NCI-H2171 (cell line): ENCODE measurements at places on chromosomes 4 and X.

GRCh38 chrX:11053351-11053750 lies 57.8 kb upstream of the HCCS start:
- DNase-seq, result no peak

DNA sequence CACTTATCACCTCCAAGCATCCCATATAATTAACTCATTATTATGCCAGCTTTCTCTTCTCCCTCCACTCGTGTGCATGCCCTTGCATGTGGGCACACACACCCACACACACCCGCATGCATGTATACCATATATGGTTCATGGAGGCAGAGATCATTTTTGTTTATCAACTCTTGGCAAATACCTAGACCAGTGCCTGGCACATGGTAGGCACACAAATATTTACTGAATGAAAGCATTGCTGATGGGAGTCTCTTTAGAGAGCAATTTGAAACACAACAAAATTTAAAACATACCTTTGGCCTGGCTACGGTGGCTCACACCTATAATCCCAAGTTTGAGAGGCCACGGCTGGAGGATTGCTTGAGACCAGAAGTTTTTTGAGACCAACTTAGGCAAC lies 51.1 kb upstream of the SLC10A4 start:
- DNase-seq, result no peak

DNA sequence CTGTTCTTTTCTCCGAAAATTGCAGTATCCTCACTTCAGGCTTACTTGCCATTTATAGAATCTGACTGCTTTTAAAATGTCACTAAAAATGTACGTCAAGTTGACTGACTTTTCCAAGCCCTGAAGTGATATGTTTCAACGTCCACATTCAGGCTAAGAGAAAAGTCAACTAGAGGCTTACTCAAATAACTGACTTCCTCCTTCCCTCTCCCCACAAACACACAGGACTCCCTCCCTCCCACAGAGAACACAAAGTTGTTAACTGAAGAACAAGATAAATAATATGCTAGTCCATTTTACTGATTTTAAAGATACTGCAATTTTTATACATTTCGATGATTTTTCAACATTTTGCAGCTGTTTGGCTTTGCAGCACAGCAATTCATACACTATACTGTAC lies 13.8 kb upstream of the CDKL2 start:
- no peak for DNase-seq

DNA sequence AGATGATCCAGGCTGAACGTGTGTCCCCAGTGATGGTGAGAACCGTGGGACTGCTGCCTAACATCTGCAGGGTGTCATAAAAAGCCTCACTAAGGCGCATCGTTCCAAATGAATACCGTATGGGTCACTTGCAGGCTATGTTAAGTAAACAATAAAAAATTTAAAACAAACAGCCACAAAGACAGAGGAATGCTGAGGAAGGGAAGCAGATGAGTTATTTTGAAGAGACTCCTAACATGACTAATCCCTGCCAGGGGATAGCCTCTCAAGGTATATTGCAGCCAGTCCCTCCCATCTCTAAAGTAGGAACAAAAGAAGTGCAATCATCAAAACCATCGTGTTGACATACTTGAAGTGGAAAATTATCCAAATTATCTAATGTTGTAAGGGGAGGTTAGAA lies 83.8 kb downstream of the UNC5C start:
- DNase-seq, result no peak

DNA sequence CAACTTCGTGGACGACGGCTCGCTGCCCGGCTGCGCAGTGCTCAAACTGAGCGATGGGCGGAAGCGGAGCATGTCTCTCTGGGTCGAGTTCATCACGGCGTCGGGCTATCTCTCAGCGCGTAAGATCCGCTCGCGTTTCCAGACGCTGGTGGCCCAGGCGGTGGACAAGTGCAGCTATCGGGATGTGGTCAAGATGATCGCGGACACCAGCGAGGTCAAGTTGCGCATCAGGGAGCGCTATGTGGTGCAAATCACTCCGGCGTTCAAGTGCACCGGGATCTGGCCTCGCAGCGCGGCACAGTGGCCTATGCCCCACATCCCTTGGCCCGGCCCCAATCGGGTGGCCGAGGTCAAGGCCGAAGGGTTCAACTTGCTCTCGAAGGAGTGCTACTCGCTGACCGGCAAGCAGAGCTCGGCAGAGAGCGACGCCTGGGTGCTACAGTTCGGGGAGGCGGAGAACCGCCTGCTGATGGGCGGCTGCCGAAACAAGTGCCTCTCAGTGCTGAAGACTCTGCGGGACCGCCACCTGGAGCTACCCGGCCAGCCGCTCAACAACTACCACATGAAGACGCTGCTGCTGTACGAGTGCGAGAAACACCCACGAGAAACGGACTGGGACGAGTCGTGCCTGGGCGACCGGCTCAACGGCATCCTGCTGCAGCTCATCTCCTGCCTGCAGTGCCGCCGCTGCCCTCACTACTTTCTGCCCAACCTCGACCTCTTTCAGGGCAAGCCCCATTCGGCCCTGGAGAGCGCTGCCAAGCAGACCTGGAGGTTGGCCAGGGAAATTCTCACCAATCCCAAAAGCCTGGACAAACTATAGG lies 1.5 kb downstream of the MAB21L2 start:
- DNase-seq, result no peak

DNA sequence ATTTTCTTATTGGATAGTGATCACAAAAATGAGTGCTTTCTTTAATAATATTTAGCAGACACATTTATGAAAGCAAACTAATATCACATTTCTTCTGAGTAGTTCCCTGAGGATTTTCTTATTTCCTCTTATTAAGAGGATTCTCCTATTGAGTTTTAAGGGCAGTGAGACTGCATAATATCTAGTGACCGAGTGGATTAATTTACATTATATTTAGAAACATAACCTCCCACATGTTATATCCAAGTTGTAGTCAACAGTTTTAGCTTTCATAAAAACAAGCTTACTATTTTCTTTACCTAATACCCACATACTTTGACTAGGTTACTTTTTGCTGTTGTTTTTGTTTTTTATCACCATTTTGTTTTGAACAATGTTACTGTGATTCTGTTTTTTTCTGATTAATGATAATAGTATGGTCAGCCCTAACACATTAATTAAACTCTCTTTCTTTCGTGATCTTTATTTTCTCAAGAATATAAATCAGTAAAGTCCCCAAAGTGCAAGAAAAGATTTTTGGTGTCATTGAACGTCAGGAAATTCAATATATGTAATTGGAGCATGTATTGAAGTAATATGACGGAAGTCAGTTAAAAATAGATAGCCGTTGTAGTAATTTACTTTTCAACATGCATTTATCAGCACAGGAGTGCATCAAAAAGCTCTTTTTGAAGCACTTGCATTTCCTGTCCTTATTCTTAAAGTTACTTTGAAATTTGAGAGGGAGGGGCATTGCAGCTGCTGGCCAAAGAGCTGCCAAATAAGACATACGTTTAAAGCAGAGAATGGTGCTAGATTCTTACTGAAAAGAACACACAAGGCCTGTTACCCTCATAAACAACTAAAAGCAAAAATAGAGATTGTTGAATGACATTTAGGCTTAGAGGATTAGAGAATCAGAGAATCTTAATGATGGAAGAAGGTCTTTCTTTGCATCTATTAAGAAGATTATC lies 25.2 kb downstream of the DDIT4L start:
- DNase-seq, result no peak

DNA sequence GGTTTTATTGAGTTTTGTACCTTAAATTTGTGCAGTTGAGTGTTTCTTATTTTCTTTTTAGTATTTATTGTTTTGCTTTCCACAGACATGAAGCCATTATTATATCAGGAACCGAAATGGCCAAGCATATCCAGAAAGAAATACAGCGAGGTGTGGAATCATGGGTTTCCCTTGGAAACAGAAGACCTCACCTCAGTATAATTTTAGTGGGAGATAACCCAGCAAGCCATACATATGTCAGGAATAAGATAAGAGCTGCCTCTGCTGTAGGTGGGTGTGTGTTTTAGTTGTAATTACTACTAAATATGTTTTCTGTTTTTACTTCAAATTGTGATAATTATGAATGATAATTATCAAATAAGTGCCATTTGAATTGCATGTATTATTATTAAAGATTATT lies 16.5 kb downstream of the MTHFD2L start:
- no peak for DNase-seq

GRCh38 chrX:50430917-50431575 lies 39.6 kb downstream of the DGKK start:
- no peak for DNase-seq

DNA sequence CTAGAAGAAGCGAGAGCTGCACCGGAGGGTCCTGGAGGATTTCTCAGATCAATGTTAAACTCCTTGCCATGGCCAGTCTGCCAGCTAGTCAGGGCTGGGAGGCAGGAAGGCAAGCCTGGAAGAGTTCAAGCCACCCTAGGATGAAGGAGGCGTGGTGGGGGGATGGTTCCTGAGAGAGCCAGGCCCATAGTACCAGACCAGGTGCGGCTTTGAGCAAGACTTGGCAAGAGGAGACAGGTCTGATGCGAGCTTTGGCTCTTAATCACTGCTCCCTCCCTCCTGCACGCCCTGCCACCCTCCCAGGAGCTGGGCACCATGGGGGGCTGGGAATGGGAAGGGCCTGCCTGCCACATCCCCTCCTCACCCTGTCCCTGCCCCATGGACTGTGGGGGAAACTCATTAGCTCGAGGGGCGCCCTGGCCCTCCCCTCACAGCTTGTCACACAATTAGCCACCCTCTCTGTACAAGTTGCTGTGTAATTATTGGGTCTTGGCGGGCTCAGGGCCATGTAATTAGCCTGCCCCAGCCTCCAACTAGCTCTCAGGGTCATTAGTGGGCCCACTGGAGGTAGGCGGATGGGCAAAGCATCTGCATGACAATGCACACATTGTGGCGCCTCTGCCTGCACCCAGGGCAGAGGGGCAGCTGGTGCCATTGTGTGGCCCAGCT lies 50.3 kb downstream of the EFNB1 start:
- DNase-seq, result no peak

DNA sequence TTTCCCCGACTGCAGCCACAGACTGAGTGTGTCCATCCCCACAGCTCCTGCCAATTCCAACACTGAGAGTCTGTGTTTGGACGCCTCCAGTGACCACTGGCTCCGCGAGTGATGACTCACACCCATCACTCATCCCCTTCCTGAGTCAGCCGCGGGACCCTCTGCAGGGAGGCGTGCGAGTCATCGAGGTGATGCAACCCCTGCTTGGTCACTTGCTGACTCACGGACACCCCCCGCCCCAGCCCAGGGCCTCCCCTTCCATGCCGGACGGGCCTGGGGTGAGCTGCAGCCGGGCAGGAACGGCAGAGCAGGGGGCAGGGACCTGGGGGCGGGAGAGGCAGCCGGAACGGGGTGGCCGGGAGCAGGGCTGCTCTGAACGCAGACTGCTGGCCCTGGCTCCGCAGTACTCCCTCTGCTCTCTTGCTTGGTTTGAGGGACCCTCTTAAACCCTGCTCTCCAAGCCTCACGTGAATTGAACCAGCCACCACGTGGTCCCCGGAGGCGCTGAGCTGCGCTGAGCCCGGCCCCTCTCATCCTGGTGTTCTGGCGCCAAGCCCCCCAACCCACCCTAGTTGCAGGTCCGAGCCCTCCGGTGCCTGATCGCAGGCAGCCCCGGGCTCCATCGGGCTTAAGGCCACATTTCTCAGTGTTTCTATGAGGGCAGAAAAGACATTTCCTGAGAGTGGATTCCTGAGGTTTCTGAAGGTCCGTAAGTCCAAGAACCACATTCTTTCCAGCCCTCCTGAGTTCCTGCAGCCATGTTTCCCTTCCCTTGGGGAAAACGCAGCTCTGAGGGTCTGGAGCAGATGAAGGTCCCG lies 32.4 kb downstream of the FGFRL1 start:
- DNase-seq, result no peak

DNA sequence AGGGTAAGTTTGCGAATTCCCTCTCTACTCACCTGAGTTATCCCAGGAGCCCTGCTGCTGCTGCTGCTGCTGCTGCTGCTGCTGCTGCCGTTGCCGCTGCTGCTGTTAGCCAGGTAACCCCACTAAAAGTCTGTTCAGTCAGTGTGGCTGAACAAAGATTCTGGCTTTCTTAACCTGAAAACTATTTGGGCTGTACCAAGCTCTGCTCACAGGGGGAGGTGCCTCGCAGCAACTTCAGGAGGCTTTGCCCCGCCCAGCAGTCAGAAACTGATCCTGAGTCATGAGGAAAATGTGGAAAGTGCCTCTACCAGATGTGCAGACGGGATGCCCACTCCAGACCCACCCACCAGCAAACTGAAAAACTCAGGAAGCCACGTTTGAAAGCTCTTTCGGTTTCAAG lies at the start of gene CAPN6:
Gene CAPN6, minus strand, starts transcription at position 145 of the 400 bp plus-strand sequence. CDS start 6,547 bp downstream, outside the sequence.
- no peak for DNase-seq

DNA sequence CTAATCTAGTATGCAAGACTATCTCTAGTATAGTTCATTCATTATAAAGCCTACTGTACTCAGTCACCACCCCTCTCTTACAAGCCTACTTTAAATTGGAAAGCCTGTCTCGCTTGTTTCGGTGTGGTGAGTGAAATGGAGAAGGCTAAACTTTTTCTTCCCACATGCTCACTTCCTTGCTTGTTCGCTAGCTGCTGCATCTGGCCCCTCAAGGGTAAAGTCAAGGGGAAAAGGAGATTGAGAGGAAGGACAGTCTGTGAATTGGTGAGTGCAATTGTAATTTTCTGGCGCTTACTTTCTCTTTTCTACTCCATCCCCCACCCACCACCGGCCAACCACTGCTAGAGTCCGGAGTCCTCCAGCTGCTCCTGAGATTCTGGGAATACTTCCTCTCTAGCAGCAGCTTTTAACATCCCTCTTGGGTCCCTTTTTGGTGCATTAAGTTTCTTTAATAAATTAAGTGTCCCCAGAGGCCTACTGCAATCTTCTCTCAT lies 12.1 kb upstream of the ARAP2 start:
- DNase-seq, result no peak
